GM12878 (cell line): ENCODE measurements at places on chromosomes 2 and 18. TPM values are rescaled to one million over a fixed set of nuclear protein-coding genes. Genes with fewer than 3 reads are reported as not detected.

GRCh38 chr18:58310517-58310916 lies 266.5 kb downstream of the NEDD4L start:
- no peak overlapping the region for H3K4me3 ChIP-seq
- H3K27ac ChIP-seq = no peak overlapping the region
- DNase-seq = no peak
- H3K4me1 ChIP-seq = peaks cover 17% of the 10 kb centered on the region
- H3K36me3 ChIP-seq = no peaks in the 10 kb centered on the region

DNA sequence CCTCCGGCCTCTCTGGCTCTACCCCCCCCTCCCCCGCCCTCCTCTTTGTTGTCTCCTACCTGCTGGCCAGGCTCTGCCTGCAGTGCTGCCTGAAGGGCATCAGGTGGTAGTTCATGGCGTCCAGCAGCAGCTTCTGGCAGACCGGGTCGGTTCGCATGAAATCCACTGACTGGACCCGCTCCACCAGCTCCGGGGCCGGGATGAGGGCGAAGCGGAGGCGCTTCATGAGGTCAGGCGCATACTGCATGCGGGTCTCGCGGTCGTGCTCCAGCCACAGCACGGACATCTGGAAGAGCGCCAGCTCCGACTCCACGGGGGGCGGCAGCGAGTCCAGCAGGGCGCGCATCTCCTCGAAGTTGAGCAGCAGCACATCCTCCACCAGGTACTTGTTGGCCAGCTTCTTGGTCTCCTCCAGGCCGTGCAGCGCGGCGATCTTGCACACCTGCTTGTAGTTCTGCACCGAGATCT lies 3.2 kb downstream of the KLHL14 start:
- H3K27ac ChIP-seq = no peak overlapping the region
- peaks cover 12% of the 10 kb centered on the region for H3K27me3 ChIP-seq
- no peak for DNase-seq
- no peaks in the 10 kb centered on the region for H3K36me3 ChIP-seq
- H3K4me1 ChIP-seq = no peaks in the 10 kb centered on the region

DNA sequence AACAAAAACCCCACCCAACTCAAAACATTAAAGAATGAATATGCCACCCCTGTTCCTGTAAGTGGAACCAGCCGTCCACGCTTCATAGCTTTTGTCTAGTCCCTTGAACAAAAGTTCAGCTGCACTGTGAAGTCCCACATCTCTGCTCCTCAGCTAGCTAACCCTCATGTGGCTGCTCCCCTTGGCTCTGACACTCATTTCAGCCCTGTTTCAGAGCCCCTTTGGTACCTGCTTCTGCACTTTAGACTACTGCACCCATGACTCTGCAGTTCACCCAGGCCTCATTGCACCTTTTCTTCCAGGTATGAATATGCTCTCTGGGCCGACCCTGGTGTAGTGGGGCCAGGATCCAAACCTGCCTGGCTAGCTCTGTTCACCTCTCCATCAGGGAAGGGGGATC lies 155.3 kb downstream of the DIS3L2 start:
- no peak overlapping the region for H3K4me3 ChIP-seq
- H3K27ac ChIP-seq = no peak overlapping the region
- peaks cover 3% of the 10 kb centered on the region; the same call in 1 of the 2 replicates for H3K36me3 ChIP-seq
- no peaks in the 10 kb centered on the region for H3K4me1 ChIP-seq
- no peak for DNase-seq

GRCh38 chr2:27920148-27920885 lies 29.8 kb downstream of the BABAM2 start:
- no peaks in the 10 kb centered on the region for H3K36me3 ChIP-seq
- no peaks in the 10 kb centered on the region for H3K27me3 ChIP-seq
- H3K27ac ChIP-seq = no peak overlapping the region
- no peaks in the 10 kb centered on the region for H3K4me1 ChIP-seq
- no peak for DNase-seq
- H3K4me3 ChIP-seq = no peak overlapping the region

GRCh38 chr2:223217373-223217772 lies 165.4 kb downstream of the KCNE4 start:
- no peak for DNase-seq
- H3K27ac ChIP-seq = no peak overlapping the region
- H3K4me3 ChIP-seq = no peak overlapping the region
- H3K27me3 ChIP-seq = no peaks in the 10 kb centered on the region; the same call in 1 of the 2 replicates
- no peaks in the 10 kb centered on the region for H3K4me1 ChIP-seq

GRCh38 chr18:2903006-2903405 lies 56.2 kb downstream of the EMILIN2 start:
- DNase-seq = no peak
- no peak overlapping the region for H3K4me3 ChIP-seq
- H3K27ac ChIP-seq = no peak overlapping the region
- H3K4me1 ChIP-seq = peaks cover 2% of the 10 kb centered on the region; the same call in 1 of the 2 replicates
- H3K27me3 ChIP-seq = no peaks in the 10 kb centered on the region

GRCh38 chr2:187775651-187776050 lies 221.4 kb upstream of the TFPI start:
- no peak overlapping the region for H3K27ac ChIP-seq
- H3K36me3 ChIP-seq = no peaks in the 10 kb centered on the region
- DNase-seq = no peak

- no peak overlapping the region for H3K4me3 ChIP-seq
- H3K36me3 ChIP-seq = no peaks in the 10 kb centered on the region
- no peak overlapping the region for H3K27ac ChIP-seq
- no peak for DNase-seq
- H3K27me3 ChIP-seq = no peaks in the 10 kb centered on the region; the same call in 1 of the 2 replicates
Observed at GRCh38 chr2:203876328-203876727, 8.8 kb downstream of the CTLA4 start.

CAVIN2 gene
- 0.11 TPM in 1 of 2 replicates, not detected in the other for total RNA-seq

MROH2A gene
- not detected in 2 replicates for total RNA-seq

ARL5A gene
- 39.1 and 47.1 TPM in 2 replicates for total RNA-seq

CYP20A1 gene
- total RNA-seq = 10.2 and 11.4 TPM in 2 replicates

ABCG8 gene
- total RNA-seq = not detected in 2 replicates

UGT1A6 gene
- total RNA-seq = not detected in 2 replicates
